ENCODE measurements at places on chromosomes 4 and X.

DNA sequence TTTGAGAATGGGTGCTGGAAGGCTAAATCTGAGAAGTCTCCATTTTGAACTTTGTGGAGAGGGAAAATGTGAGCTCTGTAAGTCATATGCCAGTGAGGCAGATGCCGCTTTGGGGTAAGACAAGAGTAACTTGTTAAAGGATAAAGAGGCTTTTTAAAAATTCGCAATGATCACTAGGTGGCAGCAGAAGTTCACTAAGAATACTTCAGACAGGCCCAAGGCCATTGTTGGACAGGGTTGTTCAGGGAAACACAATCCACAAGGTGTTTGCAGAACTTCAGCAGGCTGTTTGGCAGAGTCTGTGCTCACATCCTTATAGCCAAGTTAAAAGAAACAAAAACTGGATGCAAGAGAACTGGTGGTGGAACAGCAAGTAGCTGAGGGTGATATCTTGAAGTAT lies 13.7 kb upstream of the PIGA start:
- peak; percentile 19 for DNase-seq

GRCh38 chr4:7365462-7366179 lies 69.1 kb downstream of the PSAPL1 start:
- no peak for DNase-seq

- peak; percentile 4 for DNase-seq
Observed at GRCh38 chr4:15006416-15007024, 4.2 kb downstream of the CPEB2 start.

DNA sequence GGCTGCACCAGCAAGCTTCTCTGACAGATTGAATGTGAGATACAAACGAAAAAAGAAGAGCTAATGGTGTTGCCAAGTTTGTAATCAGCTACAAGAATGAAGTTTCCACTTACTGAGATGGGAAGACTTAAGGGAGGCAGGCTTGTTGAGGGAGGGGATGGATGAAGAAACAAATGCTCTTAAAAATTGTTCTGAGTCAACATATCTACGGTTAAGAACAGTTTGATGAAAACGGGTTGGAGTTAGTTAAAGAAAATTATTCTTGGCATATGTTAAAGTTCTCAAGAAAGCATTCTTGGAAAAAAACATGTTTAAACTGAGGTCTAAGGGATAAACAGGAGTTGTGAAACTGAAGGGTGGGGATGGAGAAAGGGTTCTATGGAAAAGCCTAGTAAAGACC lies 816.3 kb upstream of the HS3ST1 start:
- no peak for DNase-seq

DNA sequence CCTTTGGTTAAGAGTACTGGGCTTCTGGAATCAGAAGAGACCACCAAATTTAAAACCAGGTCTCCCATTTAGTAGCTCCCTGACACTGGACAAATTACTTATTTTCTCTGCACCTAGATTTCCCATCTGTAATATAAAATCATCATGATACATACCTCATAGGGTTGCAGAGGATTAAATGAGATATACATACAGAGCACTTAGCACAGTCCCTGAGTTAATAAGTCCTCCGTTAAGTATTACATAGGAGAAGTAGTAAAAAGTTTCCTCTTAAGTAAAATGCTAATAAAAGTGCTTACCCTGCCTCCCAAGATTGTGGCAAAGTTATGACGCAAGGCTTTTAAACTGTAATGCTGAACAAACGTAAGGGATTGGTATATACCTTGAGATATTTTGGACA lies 539 bp upstream of the CHIC1 start:
- DNase-seq, result no peak

DNA sequence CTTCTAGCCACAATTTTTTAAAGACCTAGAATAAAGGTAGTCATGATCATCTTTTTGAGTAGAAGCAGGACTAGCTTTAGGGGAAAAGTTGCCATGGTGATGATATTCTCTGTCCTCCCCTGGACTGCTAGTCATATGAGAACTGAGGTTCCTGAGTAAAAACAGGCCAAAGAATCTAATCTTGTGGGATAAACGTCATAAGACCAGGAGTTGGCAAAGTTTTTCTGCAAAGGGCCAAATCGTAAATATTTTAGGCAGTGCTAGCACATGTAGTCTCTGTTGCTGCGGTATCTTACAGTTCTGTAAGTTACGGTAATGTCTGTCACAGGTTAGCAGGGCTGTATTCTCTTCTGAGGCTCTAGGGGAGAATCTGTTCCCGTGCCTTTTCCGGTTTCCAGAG lies 3.4 kb downstream of the PRPS2 start:
- no peak for DNase-seq

- DNase-seq, result no peak
Observed at GRCh38 chrX:633985-634958, 3.7 kb downstream of the SHOX start.

DNA sequence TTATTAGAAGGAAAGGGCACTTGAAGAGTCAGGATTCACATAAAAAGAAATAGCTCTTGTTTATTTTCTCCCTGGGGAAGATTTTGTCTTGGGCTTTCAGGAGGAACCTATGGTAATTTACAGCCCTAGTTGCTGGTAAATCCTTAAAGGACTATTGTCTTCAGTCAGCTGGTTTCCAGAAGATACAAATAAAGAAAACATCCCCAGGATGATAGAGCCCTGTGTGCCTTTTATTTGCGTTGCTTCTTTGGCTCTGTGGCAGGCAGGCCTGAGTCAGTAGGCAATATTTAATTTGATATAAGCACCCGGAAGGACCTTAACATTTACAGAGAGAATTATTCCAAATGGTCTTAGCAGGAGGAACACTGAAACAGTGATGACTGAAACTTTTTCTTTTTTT lies 131.0 kb upstream of the SLC34A2 start:
- no peak for DNase-seq

DNA sequence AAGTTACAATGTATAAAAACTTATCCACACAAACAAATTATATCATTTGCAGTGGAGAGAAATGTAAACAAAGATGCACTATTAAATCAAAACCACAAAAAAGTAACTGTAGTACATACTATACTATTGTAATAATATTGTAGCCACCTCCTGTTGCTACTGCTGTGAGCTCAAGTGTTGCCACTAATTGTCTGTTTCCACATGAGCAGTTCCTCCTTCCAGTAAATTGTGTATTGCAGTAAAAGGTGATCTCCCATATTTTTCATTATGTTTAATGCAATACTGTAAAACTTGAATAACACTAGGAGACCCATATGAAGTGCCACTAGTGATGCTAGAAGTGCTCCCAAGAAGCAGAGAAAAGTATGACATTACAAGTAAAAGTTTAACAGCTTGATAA lies 11.7 kb downstream of the LIN54 start:
- DNase-seq, result no peak

Data from stimulated activated naive CD4-positive, alpha-beta T cell (primary cell).